GM12878 (cell line): ENCODE measurements at places on chromosomes 6 and 20.
A peak's percentile ranks its signal among the peaks of the same experiment; 100 is the strongest.

- DNase-seq: no peak
Observed at GRCh38 chr20:60760256-60761000, 491.6 kb upstream of the CDH4 start.

DNA sequence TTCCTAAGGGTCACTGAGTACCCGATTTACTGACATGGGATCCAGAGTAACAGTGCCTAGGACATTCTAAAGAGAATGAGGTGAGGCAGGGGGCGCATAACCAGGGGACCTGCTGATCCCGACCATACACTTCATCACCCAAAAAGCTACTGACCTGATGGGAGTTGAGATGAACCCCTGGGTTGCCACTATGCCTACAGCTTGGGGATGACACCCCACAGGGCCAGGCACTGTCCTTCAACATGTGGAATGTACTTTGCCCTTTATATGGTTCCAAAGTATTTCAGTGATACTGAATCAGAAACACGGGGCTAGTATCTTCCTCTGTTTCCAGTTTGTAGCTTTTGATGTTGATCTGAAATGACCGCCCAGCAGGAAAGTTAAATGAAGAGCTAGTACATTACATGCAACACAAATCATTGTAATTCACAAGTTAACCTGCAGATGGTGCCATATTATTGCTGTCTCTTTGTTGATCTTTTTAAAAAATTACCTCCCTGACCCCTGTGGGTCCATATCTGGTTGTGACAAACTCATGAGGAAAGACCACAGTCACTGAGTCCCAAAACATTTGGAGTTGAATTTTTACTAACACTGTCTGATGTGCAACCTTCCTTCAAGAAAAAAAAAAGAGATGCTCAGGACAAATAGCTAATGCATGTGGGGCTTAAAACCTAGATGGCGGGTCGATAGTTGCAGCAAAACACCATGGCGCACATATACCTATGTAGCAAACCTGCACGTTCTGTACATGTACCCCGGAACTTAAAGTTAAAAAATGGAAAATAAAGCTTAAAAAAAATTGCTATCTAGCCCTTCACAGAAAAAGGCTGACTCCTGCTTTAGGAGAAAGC lies 42.7 kb upstream of the GCNT2 start:
- no peak for DNase-seq

GRCh38 chr6:100923481-100924165 lies 42.5 kb upstream of the ASCC3 start:
- DNase-seq: no peak

GRCh38 chr20:46642265-46642968 lies 8.8 kb downstream of the SLC13A3 start:
- no peak for DNase-seq

GRCh38 chr20:48292806-48293205 lies 507.5 kb upstream of the SULF2 start:
- DNase-seq: no peak

- DNase-seq: no peak
Observed at GRCh38 chr6:41093729-41094128, 21.0 kb downstream of the NFYA start.

DNA sequence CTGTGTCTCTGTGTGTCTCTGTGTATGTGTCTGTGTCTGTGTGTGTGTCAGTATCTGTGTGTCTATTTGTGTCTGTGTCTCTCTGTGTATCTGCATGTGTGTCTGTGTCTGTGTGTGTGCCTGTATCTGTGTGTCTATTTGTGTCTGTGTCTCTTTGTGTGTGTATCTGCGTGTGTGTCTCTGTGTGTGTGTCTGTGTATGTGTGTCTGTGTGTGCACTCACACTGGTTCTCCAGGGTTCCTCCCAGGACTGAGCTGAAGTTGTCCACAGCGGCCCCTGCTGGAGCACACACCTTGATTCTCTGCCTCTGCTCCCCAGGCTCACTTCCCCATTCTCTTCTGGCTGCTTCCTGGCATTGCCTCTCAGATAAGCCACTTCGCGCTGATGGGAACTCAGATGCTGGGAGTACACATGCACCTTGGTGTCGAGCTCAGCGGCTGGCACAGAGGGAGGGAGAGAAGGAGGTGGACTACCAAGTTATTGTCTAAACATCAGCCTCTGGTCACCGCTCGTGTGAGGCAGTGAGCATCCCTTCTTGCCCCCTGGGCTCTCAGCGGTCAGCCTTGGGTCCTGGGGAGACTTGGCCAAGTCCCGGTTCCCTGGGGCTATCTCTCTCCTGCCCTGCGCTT lies 104.9 kb upstream of the NXT1 start:
- DNase-seq: peak; percentile 48

GRCh38 chr6:163319609-163320366 lies 94.7 kb upstream of the QKI start:
- no peak for DNase-seq

- no peak for DNase-seq
Observed at GRCh38 chr20:64053841-64054661, 4.6 kb upstream of the SOX18 start.

GRCh38 chr6:154297721-154298120 lies 58.9 kb downstream of the IPCEF1 start:
- no peak for DNase-seq

GRCh38 chr6:134420614-134421181 lies 102.8 kb upstream of the SGK1 start:
- DNase-seq: no peak

DNA sequence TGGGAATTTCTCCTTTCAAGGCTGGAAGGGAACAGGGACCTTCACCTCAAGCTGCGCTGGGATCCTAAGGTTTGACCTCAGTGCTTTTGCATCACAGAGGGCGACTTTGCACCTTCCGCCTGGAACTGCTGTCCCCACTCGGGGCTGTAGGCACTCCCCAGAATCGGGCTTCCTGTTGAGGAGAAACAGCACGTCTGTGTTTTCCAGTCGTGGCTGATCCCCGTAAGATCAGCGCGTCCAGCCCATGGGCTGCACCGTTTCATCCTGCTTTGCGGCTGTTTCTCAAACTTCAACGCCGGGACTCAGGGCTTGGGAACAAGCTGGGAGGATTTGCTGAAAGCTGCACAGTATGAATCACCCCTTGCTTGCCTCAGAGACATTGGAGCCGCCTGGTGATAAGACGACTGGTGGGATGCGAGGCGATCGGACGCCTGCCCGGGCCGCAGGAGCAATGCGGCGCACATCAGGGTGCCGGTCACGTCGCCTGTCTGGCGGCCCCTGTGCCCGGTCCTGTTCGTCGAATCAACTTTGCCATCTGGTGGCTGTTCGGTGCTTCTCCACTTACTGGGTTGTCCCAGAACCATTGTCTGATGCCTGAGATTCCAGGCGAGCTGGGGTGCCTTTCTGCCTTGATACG lies 53.6 kb upstream of the FRMD1 start:
- no peak for DNase-seq

DNA sequence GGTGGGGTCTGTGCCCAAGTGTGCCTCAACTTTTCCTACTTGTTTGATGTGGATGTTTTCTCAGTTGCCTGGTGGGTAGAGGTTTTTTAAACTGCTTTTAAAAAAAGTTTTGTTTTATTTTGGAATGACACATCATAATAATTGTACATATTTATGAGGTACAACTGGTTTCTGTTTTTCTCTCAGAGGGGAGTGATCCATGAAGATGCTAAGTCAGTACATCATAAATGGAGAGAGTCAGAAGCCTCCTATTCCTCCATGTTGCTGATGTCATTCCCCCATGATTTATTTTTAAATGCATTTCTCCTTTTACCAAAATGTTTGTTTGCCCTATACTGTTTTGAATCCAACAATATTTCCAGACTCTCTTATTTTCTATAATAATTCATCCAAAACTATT lies 77.3 kb upstream of the CLVS2 start:
- DNase-seq: no peak

DNA sequence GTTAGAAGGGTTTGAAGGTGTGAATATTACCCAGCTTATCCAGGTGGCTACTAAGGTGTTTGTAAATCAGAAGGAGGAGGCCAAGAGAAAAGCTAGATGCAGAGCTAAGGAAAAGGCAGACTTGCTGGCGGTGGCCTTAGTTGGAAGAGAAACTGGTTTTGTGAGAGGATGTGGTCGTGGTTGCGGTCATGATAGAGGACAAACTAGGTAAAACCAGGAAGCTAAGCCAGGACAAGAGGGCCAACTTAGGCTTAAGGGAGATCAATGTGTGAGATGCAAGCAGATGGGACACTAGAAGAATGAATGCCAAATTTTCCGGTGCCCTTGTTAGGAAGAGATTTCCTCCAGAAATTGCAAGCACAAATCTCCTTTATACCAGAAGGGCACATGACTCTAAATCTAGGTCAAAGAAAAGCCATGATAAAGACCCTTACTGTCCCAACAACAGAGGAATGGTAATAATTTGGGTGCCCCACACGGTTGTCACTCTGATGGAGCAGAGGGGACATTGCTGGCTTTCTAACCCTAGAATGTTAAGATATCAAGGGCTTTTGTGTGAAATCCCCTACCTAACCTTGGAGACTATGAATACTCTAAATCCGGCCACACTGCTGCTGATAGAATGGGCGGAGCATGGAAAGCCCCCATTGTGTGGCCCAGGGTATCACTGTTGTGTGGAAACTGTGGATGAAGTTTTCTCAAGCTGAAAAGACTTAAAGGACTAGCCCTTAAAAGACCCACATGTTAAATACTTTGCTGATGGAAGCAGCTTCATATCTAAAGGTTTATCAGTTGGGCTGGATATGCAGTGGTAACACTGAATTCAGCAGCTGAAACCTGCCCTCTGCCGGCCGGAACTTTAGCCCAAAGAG lies 7.8 kb downstream of the IL22RA2 start:
- DNase-seq: peak; percentile 85

DNA sequence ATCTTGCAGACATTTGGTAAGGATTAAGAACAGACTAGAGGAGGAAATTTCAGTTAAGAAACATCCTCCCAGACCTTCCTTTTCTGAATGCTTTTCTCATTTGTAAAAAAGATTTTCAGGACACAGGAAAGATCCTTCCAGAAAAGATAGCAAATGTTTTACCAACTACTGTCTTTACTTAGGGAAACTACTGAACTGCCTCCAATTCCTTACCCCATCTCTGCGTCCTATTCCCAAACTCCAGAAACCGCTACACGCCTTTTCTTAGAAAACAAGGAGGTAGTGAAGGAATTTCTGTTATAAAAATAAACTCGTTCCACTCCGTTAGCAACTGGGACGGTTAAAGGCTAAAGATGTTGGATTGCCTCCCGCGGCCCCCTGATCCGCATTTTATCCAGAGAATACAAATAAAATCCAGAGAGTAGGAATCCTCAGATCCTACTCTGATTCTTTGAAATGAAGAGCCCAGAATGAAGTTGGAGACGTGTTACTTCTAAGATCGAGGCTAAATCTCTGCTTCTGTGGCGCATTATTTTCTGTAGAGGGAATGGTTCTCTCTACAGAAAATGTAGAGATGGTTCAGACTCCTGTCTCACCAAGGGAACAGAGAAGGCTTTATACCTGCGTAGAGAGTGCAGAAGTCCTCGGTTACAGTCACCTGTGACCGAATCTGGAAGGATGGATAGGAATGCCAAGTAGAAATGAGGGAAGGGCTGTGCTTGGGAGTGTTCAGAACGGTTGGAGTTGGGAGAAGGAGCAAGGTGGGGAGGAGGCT lies 133.0 kb downstream of the GPX5 start:
- DNase-seq: no peak

DNA sequence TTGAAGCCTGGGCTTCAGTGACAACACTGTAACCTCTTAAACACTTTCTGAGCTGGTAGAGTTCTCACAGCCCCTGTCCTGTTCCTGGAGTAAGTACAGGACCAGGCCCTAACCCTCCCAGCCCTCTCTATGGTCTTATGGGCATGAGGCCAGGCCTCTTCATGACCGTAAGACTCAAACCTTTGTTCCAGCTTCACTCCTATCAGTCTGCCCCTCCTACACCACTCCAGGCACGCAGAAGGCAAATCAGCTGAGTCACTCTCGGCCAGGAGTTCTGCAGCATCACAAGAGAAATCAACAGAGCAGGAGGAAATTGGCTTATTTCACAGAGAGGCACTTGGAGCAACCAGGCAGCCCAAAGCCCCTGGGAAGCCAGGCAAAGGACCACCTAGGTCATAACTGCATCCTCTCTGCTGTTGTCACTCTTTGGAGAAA lies 25.3 kb upstream of the CHD6 start:
- no peak for DNase-seq

DNA sequence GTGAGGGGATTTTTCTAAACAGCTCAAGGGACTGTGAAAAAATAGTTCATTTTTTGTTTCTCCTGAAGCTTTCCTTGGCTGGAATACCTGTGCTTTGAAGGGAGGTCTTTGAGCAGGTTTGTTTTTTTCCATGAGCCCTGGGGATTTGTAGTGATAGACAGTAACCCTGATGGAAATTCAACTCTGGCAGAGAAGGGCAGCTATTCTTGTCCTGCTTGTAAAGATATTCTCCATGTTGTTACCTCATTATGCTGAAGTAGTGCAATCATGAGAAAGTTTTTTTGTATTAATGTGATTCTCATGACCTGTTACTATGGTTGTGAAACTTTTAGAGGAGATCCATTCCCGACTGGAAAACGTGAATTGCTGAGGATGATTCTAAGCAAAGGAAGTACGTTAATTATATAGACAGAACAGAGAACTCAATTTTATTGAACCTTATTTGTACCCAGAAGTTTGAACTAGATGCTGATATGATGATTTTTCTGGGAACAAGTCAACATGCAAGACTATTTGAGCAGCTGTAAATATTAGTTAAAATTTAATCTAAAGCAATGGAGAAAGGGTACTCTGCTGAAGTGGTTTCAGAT lies 12.5 kb downstream of the UTRN start:
- no peak for DNase-seq

DNA sequence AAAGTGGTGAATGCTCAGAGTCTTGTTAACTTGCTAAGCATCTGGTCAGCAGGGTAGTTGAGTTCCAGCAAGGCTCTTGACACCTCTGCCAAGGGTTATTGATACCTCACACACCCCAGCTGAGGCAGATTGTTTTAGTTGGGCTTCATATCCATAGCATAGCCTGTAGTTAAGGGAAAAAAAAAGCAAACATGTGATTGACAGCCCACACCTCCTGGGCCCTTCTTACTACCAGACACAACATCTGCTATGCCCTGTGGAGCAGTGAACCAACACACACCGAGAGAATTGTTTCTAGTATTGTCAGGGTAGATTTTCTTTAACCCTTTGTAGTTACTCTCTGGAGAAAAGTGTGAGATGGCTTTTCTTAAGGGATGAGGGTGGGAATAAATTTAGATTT lies 697.0 kb upstream of the POU3F2 start:
- no peak for DNase-seq

GRCh38 chr6:52532457-52532856 lies 44.4 kb downstream of the TRAM2 start:
- DNase-seq: no peak

GRCh38 chr6:99780556-99780885 lies 173.9 kb downstream of the PRDM13 start:
- DNase-seq: no peak

DNA sequence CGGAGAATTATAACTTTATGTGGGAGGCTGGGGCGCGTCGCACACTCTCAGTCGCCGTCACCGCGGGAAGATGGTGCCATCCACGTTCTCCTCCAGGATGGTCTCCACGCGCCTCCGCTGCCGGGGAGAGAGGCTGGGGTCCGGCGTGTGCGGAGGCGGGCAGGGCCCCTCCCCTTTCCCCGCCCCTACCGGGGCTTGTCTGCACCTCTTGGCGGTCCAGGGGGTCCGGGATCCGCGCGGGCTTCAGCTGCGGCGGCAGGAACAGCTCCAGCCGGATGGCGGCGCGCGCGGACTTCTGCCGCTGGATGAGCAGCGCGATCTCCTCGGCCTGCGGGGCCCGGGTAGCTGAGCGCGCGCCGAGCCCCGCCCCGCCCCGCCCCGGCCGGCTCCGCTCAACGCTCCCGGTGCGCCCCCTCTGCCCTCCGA lies 807 bp downstream of the LKAAEAR1 start:
- DNase-seq: no peak

GRCh38 chr20:3106658-3107463 lies 22.3 kb upstream of the AVP start:
- DNase-seq: no peak
